Mammary epithelial cell (primary cell): ENCODE measurements at places on chromosomes 1 and 21.

DNA sequence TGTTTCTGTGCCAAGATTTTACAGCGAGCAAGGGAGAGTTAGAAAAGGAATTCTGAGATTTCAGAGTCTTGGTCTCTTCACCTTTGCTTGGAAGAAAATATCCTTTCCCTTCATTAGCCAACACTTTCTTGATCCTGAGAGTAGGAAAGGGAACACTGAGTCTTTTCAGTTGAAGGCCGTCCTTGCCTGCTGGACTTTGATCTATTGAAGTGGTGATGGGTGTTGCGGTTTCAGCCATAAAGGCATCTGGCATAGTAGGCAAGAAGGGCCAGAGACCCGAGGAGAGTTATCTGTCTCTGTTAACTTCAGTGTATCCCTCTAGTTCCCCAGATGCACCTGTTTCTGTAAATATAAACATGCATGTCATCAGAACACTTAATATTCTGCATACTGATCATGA lies 9.7 kb downstream of the SELE start:
- DNase-seq, result no peak

DNA sequence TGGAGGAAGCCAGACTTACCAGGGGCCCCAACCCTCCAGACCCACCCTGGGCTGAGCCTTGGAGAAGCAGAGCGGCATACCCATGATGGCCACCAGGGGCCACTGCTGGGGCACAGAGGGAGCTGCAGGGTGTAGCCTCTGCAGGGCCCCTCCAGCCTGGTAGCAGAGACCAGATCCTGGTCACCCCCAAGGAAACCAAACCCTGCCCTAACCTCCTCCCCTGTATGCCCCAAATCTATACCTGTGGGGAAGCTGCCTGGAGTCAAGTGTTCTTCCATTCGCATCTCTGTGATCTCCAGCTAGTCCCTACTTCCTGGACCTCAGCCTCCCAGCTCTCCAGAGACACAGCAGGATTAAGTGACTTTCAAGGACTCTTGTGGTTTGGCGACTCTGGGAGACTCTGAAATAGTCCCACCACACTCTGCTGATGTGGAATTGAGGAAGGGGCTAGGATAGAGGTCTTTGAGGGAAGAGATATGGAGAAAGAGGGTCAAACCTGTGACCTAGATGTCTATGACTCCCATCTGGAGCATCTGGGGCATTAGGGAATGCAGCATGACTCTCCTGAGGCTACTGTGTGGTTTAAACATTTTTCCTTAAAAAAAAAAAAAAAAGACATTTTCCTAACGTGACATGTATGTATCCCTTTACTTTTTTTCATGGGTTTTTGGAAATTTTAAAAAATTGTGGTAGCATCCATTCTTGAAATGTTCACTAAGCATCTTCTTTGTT lies 119.2 kb upstream of the IPO9 start:
- DNase-seq, result peak; percentile 35

DNA sequence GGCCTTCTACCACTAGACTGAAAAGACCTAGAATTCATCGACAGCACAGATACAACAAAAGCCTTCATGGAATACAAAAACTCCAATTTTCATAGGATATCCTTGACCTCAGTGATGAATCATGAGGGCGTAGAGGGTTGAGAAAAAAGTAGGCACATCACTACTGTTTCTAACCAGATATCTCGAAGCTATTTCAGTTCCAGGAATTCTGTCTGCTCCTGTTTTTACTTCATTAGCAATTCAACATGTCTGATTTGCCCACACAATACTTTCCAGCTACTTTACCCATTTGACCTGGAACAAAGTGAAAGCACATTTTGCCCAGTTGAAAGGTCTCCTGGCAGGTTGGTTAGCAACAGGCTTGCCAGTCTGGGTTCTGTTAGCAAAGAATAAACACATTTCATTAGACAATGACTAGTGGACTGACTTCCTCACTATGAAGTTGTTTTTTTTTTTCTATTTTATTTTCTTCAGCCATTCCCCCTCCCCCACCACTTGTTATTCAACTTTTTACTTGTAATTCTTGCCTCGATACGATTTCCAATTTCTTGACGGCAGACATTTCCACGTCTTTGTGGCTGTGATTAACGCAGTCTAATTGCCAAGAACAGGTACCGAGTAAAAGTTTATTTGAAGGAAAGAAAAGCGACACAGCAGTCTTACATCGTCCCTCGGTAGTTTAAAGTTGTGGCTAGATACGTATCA lies 4.0 kb upstream of the ZBTB18 start:
- peak; percentile 8 for DNase-seq

- DNase-seq, result peak; percentile 12
Observed at GRCh38 chr1:163307479-163308171, 14.1 kb upstream of the NUF2 start.

DNA sequence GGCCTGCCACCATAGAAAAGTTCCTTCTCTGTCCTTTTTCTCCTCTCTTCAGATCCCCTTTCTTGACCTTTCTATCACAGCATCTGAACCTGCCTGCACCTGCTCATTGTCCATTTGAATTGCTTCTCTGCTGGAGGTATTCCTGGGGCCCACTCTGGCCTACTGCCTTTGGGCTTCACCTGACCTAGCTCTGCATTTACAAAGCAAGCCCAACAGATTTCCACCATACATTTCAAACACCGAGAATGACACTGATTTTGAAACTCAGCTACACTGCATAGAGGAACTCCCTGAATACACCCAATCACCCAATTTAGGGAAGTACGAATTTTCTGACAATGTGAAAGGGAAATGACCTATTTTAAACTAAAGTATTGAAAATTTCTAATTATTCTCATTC lies 284.5 kb upstream of the USP25 start:
- no peak for DNase-seq

DNA sequence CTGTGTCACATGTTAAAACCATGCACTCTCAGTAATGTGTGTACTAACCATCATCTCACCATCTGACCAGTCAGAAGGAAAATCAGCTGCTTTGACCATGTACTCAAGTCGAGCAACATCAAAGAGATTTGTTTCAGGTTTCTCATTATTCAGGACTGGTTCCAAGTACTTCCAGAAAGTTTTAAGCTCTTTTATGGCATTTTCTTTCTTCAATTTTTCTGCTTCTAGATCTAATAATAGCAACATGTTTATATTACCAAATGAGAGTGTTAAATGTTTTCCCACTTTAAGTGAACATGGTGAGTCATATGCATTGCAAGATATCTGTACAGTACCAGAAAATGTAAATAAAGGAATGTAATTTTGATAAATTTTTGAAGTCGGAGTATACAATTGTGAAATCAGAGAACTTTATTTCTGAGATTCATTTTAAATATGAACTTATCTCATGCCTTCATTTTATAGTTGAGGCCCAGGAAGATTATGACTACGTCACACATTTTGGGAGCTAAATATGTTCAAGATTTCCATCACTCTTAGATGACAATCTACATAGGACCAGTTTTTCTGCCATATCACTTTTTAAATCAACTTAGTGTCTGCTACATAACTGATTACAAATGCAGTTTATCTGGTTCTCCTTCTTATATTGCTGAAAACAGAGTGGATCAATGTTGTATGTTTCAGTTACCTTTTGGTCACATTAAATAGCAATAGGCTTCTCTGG lies 87.2 kb downstream of the SPAG17 start:
- DNase-seq, result no peak

DNA sequence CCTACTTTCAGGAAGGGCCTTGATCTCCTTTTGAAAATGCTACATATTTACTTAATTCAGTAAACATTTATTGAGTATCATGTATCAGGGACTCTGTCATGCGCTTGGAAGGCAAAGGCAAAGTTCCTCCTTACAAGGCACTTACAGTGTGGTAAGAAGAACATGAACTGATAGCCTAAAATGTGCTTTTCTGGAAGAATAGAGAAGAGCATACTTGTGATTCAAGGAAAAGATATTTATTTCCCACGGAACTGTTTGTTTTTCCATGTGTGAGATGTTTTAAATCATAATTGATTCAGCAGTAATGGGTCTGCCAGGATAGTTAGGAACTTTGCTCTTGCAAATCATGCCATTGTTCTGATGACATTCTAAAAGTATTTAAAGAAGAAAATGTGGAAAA lies 110.1 kb upstream of the ZNHIT6 start:
- no peak for DNase-seq

DNA sequence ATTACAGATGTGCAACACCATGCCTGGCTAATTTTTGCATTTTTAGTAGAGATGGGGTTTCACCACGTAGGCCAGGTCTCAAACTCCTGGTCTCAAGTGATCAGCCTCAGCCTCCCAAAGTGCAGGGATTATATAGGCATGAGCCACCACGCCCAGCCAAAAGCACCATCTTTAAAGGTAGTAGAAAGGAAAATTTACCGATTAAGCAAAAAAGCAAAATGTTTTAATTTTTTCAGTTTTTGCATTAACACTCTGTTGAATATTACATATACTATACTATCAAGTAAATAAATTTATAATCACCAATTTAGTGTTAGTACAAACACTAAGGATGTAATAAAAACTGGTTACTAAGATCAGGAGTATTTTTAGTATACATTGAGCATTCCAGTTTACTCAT lies 20.6 kb downstream of the RC3H1 start:
- no peak for DNase-seq

- DNase-seq, result no peak
Observed at GRCh38 chr1:229895605-229896004, 171.4 kb upstream of the GALNT2 start.

- DNase-seq, result no peak
Observed at GRCh38 chr1:17485281-17485680, 45.8 kb upstream of the RCC2 start.

- peak; percentile 6 for DNase-seq
Observed at GRCh38 chr1:167294528-167294927, 73.8 kb downstream of the POU2F1 start.

DNA sequence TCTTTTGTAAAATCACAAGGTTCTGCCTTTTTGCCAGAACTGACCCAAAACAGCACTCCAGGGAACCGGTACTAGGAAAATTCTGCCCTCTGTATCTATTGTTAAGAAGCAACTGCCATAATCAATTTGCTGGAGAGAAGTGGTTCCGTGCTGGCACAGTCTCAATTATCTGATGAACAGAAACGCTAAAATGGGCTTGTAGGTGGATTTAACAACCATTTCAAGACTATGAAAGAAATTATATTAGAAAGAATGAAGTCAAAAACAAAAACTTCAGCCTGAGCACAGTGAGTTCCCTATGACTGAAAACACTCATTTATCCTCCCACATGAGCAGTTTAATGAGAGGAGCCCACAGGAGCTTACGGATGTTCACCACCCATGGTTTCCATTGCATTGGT lies 4.4 kb downstream of the JAM2 start:
- no peak for DNase-seq

- no peak for DNase-seq
Observed at GRCh38 chr1:57549300-57549699, 125.4 kb upstream of the DAB1 start.

DNA sequence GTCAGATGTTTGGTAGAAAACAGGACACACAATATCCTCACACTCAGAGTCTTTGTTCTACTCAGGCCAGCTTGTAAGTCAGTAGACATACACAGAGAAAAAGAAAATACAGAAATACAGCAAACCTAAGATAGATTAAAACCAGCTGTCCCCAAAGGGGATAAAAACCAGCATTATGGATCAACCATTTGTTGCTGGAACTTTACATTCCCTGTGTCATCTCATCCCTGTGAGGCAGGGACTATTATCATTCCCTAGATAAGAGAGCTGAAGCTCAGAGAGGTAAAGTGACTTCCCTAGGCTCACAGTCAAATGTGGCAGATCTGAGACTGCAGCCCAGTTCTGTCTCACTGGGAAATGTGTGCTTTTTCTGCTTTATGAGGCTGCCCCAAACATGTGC lies 80.7 kb downstream of the DMRTA2 start:
- DNase-seq, result no peak

DNA sequence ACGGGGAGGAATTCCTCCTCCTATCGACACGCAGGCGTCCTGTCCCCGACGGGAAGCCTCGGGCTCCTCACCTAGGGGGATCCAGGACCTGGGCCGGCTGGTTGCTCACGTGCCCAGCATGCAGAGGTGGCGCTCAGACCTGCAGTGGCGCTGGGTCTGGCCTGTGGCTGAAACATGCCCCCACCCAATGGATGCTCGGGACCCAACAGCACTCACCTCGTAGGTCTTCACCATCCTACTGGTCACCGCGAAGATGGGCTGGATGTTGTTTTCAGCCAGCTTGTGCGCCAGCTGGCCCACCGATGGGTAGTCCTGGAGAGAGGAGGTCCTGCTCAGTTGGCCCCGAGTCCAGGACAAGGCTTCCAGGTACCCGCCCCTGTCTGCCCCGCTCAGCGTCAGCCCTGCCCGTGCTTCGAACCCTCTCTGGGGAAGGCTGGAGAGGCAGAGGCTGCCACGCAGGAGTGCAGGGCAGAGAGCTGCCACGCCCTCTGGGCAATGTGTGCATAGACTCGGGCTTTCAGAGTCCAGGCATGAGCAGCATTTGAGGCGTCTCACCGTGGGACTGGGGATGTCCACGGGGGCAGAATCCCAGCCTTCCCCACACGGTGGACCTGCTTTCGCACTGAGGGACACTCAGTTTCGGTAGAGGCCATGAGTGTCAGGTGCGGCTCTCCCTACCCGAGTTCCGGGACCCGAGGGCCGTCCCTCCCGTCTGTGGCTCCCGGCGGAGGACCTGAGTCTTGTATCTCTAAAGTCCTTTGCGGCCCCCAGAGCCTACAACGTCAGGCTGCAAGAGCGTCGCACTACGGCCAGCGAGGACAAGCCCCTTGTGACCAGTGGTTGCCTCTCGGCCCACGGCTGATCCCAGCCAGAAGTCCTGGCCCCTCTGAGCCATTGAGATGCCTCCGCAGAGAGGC lies 21.6 kb downstream of the ITGB2 start:
- DNase-seq, result no peak

DNA sequence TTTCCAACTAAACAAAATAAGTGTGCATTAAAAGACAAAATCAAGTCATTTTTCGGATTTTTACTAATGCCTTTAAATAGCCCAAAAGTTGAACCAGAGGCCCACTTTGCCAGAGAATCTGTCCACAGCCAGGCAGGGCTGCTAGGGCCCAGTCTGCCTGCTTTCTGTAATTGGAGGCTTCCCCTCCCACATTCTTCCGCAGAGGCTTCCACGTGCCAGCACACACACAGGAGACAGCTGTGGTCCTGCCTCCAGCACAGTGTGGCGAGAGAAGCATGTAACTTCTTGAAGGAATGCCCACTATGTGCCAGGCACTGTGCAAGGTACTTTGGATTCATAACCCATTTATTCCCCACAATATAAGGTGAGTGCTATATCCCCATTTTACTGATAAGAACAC lies 11.3 kb upstream of the PDZK1IP1 start:
- DNase-seq, result no peak
